Stimulated activated CD8-positive, alpha-beta memory T cell treated with anti-CD3 and anti-CD28 coated beads, Interleukin-7, amount 100 ng/mL, for 4 hours (primary cell): ENCODE measurements at places on chromosomes 4 and X.

- DNase-seq, result no peak
Observed at GRCh38 chr4:124092541-124092984, 620.0 kb downstream of the ANKRD50 start.

DNA sequence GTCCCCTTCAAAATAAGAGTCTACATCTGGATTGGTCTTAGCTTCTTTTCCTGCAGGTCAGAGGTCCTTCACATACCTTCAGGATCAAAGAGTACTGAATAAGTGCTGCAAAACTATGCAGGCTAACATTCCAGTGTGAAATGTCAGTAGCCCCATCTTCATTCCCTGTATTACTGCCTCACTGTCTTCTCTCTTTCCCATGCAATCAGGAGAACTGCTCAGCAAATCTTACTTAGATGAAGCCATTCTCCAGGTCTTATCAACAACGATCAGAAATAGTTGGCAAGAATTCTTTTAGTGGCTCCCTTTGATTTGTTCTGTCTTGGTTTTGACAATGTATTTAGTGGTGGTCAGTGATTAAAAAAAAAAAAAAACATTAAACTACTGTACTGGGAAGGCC, 26.0 kb upstream of the IQCM start:
- no peak for DNase-seq

DNA sequence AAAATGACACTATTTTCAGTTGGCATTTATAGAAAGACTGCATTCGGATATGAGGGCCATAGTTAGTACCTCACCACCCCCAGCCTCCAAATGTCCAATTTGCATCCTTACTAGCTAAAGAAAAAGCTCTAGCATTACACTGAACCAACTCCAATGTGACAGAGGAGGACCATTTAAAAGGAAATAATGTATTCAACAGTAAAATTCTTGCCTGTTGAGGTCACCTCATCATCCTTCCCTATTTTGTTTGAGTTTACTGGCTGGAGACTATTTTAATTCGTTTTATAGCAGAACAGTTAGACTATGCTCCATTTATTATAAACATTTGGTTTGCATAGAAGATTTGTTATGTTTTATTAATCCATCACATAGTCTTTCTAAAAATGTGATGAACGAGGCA, 88.2 kb upstream of the PPARGC1A start:
- DNase-seq, result no peak

DNA sequence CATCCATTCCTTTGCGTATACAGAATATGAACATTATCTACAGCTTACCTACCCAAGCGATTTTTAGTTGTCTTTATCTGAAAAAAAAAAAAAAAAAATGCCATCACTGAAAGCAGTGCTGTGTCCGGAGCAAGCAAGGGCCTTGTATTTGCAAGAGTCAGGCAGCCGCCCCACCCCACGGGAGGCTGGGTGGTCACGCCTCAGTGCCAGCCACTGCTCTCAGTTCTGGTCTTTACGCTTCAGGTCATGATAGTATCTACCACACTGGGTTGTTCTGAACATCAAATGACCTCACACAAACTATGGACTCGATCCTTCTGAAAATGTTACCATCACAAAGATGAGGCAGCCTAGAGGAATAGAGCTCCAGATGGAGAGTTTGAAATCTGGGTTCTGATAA, 62.7 kb upstream of the HELT start:
- DNase-seq, result no peak

DNA sequence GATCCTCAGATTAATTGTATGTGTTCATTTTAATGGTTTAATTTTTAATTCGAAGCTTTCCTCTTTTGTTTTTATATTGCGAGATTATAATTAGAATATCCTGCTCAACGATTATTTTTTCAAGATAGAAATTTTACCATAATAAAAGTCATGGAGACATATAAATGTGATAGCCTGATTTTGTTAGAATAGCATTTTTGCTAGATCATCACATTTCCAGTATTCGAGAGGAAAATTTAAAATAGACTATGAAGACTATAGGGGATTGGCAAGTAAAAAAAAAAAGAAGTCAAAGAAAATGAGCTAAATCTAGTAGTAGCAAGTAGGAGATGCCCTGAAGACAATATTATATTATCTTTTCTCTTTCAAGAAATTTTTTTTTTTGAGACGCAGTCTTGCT, 60.6 kb downstream of the TENM3 start:
- DNase-seq, result no peak

DNA sequence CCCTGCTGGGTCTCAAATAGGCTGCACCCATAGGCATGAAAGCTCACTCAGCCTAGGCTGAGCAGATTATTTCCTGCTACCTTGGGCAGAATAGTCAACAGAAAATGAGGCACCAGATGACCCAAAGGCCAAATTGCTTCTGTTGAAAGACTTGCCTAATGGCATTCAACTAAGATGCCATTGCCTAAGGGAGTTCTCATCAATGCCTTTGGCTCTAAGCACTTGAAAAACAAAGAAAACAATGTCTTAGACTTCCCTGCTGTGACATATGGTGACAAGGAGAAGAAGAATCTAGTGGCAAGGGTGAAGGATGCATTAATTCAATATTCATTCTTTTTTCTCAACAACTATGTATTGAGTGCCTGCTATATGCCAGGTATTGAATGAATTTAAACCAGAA, 25.7 kb upstream of the PCDH19 start:
- no peak for DNase-seq

DNA sequence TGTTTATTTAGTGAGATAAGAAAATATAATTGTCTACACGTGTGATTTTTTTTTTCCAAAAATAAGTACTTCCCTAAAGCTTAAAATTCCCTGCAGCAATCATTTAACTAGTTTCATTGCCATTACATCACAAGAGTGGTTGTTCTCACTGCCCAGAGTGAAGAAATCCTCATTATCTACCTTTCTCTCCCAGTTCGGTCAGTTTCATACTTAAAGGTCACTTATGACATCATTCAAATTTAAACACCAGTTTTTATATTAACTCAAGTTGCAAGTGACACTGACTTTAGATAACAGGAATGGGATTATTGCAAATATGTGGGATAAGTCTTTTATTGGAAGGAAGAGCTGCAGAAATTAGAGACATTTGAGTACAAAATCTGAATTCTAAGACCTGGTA, 1699.8 kb upstream of the IGFBP7 start:
- DNase-seq, result no peak

DNA sequence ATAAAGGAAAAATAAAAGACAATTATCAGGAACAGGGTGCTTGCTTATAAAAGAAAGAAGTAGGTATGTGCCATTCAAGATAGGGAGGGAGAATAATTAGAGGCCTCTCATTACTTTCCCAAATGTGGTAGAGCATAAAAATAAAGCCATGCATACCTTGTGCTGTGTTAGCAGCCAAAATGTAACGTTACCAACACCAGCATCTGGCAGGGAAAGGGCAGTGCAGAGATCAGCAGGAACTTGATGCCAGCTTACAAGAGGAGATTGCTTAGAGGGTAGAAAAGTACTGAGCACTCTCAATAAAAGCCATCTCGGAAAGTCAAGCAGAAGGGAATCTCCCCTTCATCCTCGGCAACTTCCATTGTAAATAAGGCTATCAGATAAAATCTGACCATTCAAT, 195.6 kb downstream of the RASL11B start:
- no peak for DNase-seq

DNA sequence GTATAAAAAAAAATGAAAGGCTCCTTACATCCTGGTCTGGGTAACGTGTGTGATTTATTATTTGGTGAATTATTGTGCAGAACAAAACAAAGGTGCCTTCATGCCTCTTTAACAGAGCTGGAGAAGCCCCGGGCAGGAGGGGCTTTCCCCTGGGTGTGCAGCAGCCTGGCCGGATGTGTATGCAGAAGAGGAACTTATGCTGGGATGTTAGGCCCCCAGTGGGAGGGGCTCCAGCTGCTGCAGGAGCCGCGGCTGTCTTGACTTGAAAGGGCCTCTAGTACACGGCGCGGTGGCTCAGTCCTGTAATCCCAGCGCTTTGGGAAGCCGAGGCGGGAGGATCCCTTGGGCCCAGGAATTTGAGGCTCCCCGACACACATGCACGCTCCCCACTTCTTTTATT, 16.0 kb downstream of the CCNQ start:
- DNase-seq, result peak; percentile 26

GRCh38 chr4:128863312-128864075, 54.0 kb downstream of the JADE1 start:
- peak; percentile 45 for DNase-seq

DNA sequence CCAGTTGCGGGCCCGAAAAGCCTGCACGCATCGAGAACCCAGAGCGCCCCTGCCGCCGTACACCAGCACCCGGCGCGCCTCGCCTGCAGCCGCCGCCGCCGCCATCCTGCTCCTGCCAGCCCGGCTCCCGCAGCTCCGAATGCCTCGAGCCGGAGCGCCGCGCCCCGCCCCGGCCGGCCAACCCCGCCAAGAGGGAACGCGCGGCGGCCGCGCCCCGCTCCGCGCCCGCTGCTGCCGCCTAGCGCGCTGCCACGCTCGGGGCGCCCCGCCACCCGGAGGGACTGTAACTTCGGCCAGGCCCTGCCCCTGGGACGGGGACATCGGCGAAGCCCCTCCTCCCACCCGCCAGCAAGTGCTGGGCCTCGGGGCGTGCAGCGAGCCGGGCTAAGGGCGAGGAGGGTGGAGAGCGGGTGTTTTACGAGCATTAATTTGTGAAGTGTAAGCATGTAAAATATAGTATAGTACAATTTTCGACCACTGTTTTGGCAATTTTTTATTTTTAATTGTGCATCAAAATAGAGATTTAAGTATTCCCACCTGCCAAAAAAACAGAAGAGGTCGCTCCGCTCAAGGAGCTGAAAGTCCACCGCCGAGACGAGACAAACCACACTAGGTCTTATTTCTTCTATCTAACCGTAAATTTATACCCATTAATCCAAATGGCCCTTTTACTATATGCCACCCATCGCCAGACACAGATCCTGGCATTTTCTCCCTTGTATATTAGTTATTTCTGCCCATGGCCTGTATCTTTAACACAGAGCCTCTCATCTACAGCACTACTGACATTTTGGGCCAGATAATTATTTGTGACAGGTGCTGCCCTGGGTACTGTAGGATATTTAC, at the start of gene QDPR:
QDPR (minus strand) TSS at position 141 of the 846 bp plus-strand sequence; CDS start at position 105, 36 bp downstream.
- DNase-seq, result peak; percentile 69

- no peak for DNase-seq
Observed at GRCh38 chrX:150088766-150089518, 150.7 kb upstream of the EOLA2 start.

- no peak for DNase-seq
Observed at GRCh38 chr4:26175006-26175786, 145.6 kb upstream of the RBPJ start.

DNA sequence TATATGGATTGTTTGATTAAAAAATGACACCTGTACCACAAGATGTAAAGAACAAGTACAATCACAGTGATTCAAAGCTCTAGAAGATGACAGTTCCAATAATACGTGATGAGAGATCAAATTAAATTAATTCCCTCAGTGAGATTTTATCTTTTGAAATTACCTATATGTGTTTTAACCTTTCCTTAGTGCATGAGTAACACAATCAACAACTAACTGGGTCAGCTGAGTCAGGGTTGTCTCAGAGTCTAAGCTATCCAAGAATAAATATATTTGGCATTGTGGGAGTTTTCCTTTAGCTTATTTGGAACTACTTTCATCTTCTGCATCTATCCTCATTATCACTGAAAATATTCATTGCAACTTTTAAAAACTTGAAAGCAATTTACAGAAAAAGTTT, 162.8 kb downstream of the WDFY3 start:
- DNase-seq, result no peak

GRCh38 chrX:24877854-24878650, 137.7 kb downstream of the ARX start:
- DNase-seq, result no peak

DNA sequence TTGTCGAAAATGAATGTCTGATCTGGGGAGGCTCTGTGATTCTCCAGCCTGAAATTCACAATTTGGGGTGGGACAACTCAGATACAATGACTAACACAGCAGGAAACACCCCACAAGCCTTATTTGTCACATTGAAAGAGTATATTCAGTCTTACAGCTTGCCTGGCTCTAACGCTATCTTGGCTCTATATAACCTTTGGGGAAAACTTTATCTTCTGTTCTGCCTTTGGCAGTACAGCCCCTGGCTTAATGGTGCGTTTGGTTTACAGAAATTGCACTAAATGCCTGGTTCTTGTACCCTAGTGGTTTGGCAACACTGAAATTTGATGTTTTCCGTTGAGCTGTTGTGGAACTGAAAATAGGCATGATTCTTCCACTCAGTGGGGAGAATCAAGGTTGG, 178.1 kb upstream of the VEGFC start:
- DNase-seq, result no peak

DNA sequence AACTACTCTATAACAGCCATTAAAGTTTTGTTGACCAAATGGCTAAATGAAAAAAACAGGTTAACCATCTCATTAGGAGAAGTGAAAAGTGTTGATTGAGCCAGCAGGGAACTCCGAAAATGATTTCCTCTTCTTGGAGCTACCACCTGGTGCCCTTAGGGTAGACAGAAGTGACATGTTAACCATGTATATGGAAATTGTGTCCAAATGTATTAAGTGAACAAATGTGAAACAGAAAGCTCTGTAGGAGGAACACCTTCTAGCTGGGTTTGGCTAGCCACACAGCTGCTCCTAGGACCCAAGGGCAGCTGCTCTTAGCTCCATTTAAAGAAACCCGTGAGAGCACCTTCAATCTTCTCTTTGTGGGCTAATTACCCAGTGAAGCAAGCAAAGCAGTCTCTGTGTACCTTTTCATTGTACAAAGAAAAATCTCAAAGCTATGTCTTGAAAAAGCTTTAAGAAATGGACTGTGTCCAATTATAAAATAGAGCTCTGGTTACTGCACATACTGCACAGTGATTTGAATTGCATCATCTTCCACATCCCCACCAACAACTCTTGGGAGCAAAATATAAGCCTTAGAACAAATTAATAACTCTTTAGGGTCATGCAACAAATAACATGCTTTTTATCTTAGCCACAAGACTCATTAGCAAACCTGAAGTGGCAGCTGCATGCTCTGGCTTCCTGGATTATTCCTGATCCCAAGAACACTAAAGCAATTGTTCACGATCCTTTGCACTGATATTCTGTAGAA, 59.2 kb upstream of the PARM1 start:
- no peak for DNase-seq

DNA sequence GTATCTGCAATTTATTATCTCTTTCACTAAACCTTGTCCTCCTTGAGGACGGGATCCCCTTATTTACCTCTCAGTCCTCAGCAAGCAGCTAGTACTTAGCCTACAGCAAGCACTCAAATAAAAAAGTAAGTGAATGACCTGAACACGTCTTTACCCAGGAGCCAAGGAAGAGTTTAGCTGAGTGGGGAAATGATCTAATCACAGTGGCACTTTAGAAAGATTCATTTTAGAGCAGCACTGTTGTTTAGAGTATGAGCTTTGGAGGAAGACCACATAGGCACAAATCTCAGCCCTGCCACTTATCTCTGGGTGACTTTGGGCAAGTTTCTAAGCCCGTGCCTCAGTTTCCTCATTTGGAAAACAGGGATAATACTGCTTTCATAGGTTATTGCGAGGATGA, 2.7 kb downstream of the FAM120C start:
- DNase-seq, result no peak

DNA sequence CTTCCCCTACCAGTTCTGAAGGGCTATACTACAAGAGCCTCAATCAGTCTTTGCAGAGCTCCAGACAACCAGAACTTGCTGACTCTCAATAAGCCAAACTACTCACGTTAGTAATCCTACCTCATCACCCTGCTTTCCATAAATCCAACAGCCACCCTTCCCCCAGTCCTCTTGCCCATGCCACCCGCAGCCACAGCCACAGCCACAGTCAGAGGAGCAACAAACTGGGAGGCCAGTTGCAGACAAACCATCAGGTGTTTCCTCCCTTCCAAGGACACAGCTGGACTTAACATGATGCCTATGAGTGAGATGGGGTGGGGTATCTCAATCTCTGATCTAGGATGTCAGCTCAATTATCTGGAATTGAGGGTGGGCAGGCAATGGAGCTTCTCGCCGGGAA, 1.0 kb downstream of the GABRA3 start:
- no peak for DNase-seq

- no peak for DNase-seq
Observed at GRCh38 chr4:38084877-38085711, 124.9 kb downstream of the PTTG2 start.
